D341Med (cell line): ENCODE measurements at places on chromosomes 4 and X.

DNA sequence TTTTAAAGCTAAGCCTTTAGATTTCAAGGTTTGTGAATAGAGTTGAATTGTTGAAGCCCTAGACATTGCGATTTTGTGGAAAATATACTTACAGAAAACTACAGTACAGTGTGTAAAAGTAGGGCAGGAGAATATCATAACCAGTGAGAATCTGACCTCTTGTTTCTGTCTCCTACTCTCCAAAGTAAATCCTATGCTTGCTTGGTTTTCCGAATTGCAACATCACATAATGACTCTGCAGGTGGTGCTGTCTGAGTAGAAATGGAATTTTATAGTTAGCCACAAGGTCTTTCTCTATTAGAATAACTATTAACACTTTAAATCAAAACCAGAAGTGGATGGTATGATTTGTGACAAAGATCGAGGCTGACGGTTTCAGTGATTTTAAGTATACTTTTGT is 505.6 kb downstream of the RAPGEF2 start:
- no peak for DNase-seq

DNA sequence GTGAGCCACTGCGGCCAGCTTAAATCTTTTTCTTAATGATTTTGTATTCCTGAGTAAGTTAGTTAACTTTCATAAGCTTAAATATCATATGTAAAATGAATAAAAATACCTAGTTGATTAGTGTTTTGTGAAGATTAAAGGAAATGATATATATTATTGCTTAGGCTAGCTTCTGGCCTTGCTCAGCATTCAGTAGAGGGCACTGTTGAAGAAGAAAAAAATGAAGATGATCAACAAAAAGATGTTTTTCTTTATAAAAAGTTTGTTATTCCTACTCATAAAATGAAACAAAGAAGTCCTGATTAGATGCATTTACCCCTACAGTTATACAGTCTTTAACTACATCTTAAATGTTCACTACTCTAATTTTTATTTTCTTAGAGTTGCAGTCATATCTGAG is 797.7 kb downstream of the RAPGEF2 start:
- no peak for DNase-seq

GRCh38 chr4:44446801-44447562 is 1.6 kb downstream of the KCTD8 start:
- peak; percentile 71 for DNase-seq

GRCh38 chrX:138349351-138349750 is 362.2 kb downstream of the FGF13 start:
- no peak for DNase-seq

DNA sequence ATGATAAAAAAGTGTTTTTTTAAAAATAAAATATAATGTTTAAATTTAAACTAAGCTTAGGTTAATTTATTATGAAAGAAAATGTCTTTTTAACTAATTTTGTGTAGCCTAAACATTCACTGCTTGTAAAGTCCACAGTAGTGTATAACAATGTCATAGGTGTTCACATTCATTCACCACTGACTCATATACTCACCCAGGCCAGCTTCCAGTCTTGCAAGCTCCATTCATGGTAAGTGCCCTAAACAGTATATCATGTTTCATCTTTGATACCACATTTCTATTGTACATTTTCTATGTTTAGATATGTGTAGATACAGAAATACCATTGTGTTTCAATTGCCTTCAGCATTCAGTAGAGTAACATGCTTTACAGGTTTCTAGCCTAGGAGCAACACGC is 530.3 kb downstream of the EPHA5 start:
- DNase-seq, result no peak

DNA sequence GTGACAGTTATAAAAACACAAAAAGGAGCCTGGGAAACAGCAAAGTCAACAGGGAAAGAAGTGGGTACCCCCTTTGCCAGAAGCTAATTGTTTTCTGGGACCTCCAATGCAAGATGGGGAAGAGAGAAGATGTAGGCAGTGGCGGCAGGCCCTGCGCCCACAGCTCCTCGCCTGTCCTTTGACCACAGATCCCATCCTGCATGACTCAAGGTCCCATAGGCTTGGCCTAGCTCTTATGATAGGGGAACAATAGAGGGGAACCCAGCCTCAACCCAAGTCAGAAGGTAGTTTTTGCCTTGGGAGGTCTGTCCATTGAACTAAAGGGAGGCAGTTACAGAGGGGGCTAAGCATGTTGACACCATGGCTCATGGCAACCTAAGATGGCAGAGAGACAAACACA is 14.2 kb downstream of the ZMYM3 start:
- DNase-seq, result no peak

DNA sequence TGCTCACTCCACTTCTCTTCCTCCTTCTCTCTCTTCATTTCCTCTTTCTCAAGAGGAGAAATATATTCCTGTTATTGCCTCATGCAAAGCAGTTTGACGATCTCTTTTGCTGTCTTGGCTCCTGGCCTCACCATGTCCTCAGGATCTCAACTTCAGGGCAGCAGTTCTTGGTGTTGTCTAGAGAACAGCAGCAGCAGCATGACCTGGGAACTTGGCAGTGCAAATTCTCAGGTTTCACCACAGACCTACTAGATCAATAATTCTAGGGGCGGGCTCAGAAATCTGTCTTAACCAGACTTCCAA is 193.4 kb upstream of the EDNRA start:
- no peak for DNase-seq

- no peak for DNase-seq
Observed at GRCh38 chrX:72105436-72105835, 26.3 kb downstream of the RTL5 start.

GRCh38 chrX:3577551-3577950 is 135.9 kb downstream of the PRKX start:
- no peak for DNase-seq

DNA sequence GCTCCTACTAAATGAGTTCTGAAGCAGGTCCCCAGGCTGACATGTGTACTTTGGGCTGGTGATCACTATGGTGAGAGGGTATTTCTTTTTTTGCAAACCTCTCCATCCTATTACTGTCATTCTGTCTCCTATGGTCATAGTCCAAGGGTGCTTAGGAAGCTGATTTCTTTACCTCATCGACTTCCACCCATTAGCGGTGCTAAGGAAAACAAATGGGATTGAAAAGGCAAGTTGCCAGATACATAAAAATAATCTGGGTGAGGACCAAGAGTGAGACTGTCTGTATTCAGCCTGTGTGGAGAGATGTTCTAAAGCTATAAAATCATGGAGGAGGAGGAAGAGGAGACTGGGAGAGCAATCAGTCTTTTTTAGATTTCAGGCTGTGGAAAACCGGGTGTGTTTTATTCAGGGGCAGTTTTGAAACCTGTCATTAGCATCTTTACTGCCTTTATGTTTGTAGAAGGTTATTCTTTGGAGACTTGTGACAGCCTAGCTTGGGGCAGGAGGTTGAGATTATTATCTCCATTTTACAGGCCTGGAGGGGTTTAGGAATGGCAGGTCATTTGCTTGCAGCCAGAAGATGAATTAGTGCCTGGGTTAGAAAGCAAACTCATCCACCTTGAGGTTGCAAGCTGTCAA is 1.9 kb downstream of the TMEM164 start:
- DNase-seq, result no peak

DNA sequence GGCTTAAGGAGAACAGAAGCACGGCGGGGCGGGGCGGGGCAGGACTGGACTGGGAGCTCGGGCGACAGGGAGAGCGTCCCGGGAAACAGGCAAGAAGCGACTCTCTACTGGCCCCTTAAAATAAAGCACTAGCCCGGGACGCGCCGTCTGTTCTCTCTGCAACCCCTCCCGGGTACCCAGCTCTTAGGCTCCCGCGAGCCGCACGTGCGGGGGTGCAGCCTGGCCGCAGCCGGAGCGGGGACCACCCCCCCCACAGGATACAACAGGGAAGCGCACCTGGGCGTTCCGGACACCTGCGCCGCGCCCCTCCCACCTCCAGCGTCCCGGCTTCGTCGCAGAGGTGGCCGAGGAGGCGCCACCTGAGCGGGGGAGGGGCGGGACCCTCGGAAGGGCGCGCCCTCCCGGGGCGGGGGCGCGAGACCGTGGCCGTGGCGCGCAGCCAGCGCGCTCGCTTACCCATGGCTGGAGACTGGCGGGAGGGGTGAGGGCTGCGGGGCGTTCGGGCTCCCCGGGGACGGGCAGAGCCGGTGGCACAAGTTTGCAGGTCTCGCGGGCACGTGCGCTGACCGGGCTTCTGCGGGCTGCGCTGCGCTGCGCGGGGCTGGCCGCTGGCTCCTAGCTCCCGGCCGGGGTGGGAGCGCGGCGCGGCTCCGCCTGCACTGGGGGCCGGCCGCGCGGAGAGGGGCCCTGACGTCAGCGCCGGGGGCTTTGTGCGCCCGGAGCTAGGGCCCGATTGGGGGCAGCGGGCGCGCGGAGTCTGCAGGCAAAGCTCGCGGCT is 91.5 kb downstream of the GEMIN8 start:
- DNase-seq, result peak; percentile 74

- DNase-seq, result no peak
Observed at GRCh38 chrX:56284269-56284668, 52.1 kb downstream of the KLF8 start.

- DNase-seq, result no peak
Observed at GRCh38 chrX:38861489-38861888, 60.2 kb downstream of the MID1IP1 start.

DNA sequence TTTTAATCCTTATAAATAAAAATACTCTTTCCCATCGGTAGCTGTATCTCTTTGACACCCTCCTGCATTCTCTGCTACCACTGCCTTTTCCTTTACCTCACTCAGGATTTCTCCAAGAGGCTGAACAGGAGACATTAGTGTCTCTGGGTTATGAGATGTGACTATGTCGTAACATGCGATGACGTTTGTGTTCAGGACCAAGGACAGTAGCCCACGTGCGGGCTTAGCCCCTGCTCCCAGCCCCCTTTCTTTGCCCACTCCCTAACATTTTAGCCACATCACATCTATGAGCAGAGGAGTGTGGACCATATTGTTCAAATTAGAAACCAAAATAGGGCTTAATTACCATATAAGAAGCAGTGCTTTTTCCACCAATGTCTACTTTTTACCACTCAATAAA is 369.3 kb downstream of the FBXW7 start:
- no peak for DNase-seq

GRCh38 chr4:80138551-80139538 is 58.5 kb upstream of the PRDM8 start:
- DNase-seq, result no peak
